ENCODE measurements at places on chromosomes 5 and 9.

DNA sequence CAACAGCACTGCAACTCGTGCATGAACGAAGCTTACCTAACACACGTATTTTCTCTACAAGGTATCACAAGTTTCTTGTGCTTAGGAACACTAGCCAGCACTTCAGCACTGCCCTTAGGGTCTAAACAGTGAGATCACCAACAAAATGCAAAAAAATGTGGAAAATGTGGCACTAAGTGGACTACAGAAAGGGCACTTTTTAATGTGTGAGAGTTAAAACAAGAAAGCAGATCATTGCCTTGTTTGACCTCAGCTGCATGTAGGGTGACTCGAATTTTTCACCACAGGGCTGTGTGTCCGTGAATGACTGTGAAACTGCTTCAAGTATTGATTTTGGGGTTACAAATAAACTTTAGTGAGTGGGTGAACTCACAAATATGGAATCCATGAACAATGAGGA, 90.5 kb downstream of the MARCHF3 start:
- DNase-seq: no peak

GRCh38 chr9:133980864-133981588, 11.1 kb downstream of the VAV2 start:
- no peak for DNase-seq

- no peak for DNase-seq
These were observed 48.6 kb downstream of the GNA14 start for GRCh38 chr9:77599492-77599891.

DNA sequence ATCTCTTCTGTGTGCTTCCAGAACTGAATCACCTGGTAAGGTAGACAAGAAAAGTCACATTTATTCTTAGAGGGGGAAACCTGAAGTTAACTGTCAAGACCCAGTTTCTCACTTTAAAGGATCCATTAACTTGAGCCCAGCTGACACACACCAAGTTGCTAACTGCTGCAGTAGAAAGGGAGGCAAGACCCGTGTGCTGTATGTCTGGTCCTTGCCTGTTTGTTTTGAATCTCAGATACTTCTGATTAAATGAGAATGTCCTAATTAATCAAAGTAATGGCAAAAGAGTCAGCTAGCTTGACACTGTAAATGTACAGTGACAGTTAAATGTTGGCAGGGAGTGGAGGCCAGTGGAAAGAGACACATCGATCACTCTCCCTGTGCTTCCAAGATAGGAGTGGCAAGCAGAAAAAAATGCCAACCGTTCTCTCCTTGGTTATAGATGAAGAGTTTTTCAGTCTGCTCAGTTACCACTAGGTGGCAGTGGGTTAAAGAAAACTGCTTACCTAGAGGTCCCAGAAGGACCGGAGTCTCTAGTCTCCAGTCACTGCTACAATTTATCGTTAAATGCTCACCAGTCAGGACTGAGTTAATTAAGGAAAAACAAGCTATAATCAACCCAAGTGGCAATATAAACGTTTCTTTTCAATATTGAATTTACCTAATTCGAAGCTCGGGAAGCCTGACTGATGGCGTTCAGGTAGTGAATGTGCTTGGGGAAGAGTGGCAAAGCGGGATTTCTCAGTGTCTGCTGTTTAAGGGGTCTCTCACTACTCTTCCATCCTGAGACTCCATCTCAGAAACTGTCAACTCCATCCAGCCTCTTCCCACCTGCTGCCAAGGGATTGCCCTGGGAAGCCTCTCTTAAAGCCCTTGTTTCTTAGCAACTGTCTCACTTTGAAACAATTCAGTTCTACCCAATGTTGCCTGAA, 18.4 kb downstream of the LSM11 start:
- DNase-seq: no peak

DNA sequence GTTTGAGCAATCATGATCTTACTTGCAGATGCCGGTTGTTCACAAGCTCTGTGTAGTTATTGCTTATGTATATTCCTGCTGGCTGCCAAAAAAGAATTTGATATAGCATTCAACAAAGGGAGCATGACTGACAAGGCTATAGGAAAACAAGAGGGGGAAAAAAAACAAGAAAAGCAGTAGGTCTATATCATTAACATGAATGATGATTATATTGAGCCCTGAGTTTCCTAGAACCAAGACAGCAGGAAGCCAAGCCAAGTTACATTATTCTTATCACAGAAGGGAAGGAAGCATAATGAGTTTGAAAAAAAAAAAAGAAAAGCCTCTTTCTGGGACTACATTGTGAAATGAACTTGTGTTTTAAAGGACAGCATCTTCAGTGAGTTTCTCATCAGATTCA, 41.0 kb downstream of the TSTD2 start:
- DNase-seq: no peak

- no peak for DNase-seq
These were observed 55.8 kb downstream of the ENTREP1 start for GRCh38 chr9:69380811-69381210.

DNA sequence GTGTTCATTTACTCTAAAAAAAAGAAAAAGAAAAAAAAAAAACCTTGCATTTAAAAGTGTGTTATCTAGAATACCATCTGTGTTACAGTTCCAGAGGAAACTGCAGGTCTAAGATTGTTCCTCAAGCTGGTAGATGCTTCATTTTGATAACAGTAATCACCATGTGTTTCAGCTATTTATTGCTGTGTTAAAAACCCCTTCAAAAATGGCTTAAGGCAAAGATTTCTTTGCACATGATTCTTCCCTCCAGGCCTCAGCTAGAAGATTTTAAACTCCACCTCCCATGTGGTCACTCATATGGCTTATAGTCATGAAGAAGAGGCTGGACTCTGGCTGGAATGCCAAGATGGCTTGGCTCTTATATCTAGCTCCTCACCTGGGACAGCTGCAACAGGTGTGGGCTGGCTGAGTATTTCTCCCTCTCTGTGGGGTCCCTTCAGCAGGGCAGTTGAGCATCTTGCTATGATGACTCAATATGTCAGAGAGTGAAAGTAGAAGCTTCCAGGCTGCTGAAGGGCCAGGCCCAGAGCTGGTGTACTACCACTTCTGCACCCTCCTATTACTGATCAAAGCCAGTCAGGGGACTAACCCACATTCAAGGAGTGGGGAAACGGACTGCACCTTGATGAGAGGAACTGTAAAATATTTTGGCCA, 920.4 kb upstream of the DMAC1 start:
- no peak for DNase-seq

- DNase-seq: no peak
These were observed 39.3 kb upstream of the MVB12B start for GRCh38 chr9:126287166-126287866.

- no peak for DNase-seq
These were observed 54.8 kb downstream of the MYO10 start for GRCh38 chr5:16881251-16881650.

- DNase-seq: no peak
These were observed 59.2 kb upstream of the GDNF start for GRCh38 chr5:37899037-37899436.

DNA sequence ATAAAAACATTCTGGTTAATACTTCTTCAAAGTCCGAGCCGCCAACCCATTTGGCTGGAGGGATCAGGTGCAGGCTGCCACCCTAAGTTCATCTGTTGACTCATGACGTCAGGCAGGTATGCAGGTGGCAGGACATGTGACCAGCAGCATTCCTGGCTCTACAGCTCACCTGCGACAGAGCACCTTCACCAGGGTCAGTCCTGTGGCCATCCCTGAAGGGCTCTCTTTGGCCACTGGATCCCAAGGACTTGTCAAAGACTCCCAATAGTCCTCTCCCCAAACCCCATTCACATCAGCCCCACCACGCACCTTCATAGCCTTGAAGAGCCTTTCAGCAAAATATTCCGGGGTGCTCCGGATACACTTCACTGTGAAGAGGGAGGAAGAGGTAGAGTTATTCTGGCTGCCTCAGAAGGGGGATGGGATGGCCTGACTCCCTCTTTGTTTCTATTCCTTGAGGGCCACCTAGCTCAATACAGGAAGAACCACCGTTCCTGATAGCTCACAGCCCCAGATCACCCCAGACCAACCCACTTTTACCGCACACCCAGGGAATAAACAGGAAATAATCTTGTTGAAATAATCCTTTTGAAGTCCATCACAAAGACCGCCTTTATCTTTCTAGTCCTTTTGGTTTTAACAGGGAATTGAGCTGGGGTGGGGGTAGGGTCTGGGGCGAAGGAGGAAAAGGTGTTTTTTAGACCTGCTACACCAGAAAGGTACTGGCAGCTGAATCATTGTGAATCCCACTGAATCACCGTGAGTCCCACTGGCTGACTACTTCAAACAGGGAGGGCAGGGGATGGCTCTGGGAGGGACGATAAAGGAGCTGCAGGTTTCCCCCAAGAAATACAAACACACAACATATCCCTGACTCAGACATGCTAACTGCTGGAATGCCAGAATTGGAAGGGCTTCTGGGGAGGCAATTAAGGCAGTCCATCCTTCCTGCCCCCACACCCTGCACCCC, 26.4 kb downstream of the ANXA6 start:
- DNase-seq: no peak

GRCh38 chr5:15026944-15027343, 155.4 kb upstream of the ANKH start:
- no peak for DNase-seq

- no peak for DNase-seq
These were observed 237.2 kb downstream of the TRPM3 start for GRCh38 chr9:70883963-70884793.

- DNase-seq: no peak
These were observed 6.5 kb downstream of the GAS1 start for GRCh38 chr9:86940774-86941173.

GRCh38 chr5:14884062-14884612, 12.6 kb upstream of the ANKH start:
- DNase-seq: no peak

DNA sequence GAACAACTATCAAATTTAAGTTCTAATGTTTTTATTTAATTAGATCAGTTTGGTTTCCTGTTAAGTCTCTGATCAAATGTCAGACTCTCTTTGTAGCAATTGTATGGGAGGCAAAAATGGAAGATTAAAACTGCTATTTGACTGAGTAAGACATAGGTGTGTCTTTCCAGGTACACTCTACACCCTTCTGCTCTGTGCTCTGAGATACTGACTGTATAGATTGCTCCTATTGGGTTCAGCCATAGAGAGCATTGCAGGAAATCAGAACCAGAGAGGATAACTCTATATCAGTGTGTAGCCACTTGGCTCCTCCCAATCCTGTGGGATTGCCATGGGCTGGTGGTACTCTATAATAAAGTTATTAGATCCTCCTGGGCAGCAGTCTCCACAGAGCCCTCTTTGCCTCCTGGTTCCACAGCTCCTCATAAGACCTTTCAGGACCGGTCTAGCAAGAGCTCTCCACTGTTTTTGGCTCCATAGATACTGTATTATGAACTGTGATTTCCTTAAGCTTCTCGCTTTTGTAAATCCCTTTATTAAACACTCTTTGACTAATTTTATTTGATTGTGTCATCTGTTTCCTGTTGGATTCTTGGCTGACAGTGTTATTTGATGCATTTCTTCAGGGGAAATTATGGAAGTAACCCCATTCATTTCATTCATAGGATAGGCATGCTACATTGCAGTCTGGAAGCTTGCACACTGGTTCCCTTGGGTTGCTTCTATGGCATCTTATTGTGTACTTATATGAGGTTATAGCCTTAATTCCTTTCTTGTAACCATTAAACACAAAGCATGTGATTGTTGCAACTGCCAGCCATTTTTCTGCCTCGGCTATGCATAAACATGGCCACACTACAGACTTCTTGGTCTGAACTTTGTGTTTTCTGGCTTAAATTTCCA, 115.6 kb downstream of the VCAN start:
- DNase-seq: no peak

GRCh38 chr5:105754056-105754455, 1916.7 kb downstream of the EFNA5 start:
- DNase-seq: no peak

DNA sequence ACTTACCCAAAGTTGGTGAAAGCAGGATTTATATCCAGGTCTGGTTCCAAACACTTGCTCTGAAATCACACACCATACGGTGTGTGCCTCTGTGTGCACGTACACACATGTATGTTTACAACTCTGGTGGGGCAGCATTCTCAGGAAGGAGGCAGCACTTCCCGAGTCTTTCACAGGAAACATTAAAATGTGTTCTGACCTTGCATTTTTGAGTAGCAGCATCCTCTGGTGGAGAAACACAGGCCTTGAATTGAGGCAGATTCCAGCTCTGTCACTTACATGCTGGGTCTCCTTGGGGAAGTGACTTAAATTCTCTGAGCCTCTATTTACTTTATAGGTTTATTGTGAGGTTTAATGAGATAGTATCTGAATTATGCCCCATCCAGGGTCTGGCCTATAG, 126.4 kb downstream of the RGS3 start:
- no peak for DNase-seq

GRCh38 chr9:81389569-81389993, 299.8 kb downstream of the TLE1 start:
- DNase-seq: no peak

- DNase-seq: peak; percentile 94
These were observed at the start of gene LSM11 for GRCh38 chr5:157743163-157744050. TSS of gene LSM11 (plus strand) at chr5:157743712. CDS start at chr5:157743751, 39 bp downstream.

DNA sequence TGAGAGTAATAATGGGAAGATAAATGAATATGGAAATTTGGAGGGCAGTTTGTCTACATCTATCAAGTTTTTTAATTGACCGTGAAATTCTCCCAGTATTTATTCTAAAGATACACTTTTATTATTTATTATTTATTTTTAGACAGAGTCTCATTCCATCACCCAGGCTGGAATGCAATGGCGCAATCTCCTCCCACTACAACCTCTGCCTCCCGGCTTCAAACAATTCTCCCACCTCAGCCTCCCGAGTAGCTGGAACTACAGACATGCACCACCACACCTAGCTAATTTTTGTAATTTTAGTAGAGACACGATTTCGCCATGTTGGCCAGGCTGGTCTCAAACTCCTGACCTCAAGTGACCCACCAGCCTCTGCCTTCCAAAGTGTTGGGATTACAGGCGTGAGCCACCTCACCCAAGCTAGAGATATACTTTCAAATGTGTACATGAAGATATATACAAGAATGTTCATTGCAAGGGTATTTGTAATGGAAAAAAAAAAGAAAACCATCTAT, 97.7 kb upstream of the SLC12A2 start:
- no peak for DNase-seq

- no peak for DNase-seq
These were observed 24.4 kb upstream of the CLK4 start for GRCh38 chr5:178651046-178651810.

DNA sequence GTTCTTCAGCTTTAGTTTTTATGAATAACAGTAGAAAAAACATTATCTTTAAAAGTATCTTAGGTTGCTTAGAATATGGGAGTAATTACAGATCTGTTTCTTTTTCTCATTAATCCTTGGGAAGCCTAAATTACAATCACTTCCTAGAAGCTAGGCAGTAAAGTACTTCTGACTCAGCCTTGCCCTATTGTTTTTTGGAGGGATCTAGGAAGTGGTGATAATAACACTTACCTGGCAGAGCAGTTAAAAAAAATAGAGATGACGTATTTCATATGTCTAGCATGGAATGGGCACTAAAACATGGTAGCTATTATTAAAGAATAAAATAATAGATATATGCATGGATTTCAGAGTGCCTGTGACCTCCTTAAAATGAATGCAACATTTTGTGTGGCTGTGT, 8.2 kb upstream of the FST start:
- no peak for DNase-seq

DNA sequence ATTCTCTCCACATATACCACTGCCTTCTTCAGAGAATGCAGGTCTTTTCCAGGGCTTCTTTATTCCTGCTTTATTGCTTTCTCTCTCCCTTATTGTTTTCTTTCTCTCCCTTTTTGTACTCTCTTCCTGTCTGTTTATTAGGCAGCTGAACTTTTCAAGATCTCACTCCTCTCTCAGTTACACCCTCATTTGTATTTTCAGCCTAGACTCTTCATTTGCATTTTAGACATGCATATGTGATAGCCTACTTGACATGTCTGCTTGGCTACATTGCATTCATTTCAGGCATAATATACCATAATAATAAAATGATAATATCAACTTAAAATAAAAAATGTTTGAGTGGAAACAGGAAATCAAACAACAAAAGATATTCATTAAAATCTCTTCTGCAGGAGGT, 377.9 kb upstream of the TNC start:
- DNase-seq: no peak
